ENCODE measurements at places on chromosomes 1 and 21.

DNA sequence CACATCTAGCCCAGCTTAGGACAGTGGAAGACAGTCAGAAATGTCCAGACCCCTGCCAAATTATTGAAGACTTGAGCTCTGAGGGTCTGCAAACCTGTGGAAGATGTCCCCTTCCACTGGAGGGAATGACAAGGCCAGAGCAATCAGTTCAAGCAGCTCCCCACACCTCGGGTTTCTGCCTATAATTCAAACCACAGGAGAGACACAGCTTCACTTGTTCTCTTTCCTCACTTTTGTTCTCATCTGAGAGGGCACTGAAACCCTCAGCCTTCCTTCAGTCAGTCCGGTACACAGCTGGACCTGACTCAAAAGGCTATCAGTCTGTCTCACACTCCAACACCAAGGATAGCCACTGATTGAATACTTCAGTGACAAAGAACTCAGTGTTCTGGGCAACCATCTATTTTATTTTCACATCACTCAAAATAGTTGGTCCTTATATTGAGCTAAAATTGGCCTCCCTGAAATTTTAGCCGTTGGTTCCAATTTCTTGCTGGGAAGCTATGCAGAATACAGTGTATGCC is 70.1 kb downstream of the TENT5C start:
- DNase-seq = no peak

DNA sequence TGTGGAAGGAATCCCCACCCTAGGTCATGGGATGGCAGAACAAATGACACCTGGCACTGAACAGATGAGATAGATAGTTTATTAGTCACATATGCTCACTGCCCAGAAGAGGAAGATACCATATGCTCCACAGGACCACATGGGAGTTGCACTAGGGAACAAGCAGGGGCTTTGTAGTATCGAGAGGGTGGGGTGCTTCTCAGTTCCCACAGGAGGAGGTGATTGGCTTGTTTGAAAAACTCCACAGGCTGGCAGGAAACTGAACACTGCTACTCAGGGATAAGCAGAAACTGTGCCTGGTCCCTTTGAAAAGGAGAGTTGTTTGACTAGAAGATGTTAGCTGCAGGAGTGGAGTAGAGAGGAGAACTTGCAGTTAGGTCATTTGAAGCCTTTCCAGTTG is 31.9 kb upstream of the RXRG start:
- DNase-seq = no peak

- no peak for DNase-seq
Observed at GRCh38 chr1:203778146-203778545, 13.2 kb downstream of the LAX1 start.

- DNase-seq = no peak
Observed at GRCh38 chr1:110390692-110391245, at the start of gene SLC16A4. SLC16A4 (minus strand) TSS chr1:110391026; CDS start chr1:110389323, 1,703 bp downstream.

- DNase-seq = no peak
Observed at GRCh38 chr1:115740811-115741210, 27.7 kb downstream of the CASQ2 start.

DNA sequence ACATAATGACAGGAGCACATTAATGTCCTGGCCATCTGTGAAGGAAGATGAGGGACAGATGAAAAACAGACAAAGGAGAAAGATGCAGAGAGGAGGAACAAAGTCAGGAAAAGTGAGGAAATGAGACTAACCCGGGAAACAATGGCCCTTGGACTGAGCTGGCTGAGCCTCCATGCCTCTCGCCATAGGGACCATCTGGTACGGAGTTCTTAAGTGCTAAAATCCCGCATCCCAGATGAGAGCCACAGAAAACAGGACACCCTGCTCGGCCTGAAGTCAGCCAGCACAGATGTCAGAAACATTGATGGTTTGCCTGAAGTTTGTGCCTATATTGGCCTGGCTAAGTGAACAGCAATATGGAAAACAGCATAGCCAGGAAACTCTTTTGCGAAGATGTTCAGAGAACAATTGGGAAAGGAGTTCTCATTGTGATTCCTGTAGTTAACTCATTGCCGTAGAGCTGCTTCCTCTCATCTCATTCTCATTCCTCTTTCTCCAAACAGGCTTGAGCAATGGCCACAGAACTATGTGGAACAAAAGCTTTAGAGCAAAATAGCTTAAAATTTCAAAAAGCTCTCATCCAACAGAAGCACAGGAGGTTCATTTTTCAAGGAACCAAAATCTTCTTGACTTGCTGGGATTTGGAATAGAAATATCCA is 96.6 kb downstream of the ASTN1 start:
- DNase-seq = no peak

GRCh38 chr1:41641941-41642527 is 157.6 kb upstream of the EDN2 start:
- DNase-seq = no peak

- DNase-seq = no peak
Observed at GRCh38 chr1:244049162-244050013, 1.7 kb upstream of the ZBTB18 start.

GRCh38 chr1:172320733-172321132 is 99.8 kb upstream of the C1orf105 start:
- DNase-seq = no peak

DNA sequence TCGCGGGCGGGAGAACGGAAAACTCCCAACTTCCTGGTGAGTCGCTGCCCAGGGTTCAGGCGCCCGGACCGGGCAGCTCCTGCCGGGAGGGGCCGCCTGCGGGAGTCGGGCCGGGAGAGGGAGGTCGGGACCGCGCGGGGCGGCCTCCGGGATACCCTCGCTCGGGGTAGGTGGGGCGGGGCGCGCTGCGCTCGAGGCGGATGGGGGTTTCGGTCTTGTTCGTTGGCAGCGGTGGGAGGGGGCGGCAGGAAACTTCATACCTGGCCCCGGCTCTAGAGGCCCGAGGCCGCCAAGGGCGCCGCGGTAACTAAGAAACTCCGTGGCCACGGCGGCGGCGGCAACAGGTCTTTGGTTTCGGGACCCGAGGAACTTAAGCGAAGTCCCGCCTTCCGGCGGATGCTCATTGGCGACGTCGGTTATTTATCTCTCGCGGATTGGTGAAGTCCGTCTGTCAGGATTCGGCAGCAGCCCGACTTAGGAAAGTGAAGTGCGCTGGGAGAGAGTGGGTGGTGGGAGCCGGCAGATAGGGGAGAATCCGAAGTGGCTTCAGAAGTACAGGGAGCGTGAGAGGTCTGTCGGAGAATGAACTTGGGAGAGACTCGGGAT is 546 bp downstream of the NEK7 start:
- DNase-seq = peak; percentile 73

DNA sequence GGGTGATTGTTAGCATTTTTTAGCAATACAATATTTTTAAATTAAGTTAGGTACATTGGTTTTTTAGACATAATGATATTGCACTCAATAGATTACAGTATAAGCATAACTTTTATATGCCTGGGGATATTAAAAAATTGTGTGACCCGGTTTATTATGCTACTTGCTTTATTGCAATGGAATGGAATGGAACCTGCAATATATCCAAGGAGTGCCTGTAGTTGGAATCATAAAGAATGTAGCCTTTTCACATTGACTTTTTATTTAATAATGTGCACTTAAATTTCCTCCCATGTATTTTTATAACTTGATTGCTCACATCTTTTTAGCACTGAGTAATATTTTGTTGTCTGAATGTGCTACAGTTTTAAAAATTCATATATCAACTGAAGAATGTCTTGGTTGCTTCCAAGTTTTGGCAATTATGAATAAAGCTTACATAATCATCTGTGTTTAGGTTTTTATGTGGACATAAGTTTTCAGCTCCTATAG is 49.2 kb downstream of the CAMSAP2 start:
- no peak for DNase-seq

- DNase-seq = no peak
Observed at GRCh38 chr21:24832961-24833360, 774.3 kb downstream of the MRPL39 start.

DNA sequence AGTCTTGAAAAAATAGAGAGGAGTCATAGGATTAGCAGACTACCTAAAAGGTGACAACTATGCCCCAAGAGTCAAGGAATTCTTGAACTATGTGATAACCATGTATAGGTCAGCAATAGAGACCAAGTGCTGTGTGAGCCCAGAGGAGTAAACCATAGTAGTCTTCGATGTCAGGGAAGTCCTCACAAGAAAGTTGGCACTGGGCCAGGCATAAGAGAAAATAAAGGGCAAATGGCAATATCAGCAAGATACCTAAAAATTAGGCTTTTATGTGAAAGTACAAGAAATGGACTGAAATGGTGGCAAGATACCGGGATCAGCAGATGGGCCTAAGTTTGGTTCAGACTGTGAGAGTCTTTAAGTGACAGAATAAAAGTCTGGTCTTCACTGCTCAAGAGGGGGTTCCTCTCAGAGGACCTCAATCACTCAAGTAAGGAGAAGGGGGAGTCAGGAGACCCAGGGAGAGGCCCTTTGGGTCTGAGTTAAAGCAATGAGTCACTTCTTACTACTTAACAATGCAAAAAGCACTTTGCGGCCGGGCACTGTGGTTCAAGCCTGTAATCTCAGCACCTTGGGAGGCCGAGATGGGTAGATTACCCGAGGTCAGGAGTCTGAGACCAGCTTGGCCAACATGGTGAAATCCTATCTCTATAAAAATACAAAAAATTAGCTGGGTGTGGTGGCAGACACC is 95.0 kb downstream of the TEX35 start:
- DNase-seq = no peak

DNA sequence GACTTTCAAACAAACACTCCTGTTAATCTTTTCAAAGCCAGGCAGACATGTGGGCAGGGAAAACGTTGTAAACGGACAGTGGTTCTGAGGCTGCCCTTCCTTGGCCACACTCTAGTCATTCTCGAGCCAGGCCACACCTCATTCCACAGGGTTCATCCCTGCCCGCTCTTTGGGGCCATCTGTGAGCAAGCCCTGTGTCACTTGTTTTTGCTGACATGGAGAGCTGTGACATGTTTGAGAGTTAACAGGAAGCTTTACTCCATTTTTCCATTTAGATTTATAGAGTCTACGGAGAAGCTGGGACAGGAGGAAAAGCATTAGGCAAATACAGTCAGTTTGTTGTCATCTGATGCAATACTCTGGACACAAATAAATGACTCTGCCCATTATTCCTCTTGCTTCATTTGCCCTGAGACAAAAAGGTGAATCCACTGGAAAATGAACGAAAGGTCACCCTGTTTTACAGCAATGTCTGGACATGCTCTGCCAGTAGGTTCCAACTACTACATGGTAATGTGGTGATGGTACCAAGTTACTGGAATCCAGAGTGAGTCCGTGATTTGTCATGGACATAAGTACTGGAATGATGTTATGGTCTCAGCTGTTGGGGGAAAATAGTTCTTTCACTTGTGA is 126.9 kb downstream of the CLIC6 start:
- no peak for DNase-seq

DNA sequence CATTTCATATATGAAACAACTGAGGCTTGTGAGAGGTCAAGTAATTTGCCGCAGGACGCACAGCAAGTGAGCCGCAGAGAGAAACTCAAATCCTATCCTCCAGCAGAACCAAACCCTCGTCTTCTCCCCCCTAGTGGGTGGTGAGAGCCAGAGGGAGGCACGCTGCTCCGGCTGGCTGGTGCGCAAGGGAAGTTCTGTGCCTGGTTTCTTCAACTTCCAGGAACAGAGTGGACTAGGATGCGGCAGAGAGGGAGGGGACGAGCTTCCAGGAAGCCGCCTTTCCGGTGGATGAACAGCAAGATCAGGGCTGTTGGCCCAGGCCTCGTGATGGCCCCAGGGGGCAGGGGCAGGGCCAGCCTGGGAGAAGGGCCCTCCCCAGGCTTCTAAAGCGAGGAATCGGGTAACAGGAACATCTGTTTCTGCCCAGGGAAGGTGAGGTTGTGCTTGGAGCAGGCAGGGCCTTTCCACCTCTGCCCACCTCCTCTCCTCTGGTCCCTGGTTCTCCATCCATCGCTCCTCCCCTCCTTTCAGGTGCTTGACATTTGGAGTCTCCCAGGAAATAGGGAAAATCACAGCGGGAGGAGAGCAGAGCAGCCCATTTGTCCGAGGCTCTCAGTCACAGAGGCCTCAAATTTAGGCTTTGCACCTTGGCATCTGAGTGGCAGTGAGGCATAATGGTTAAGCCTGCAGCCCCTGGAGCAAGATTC is 16.8 kb upstream of the PDIK1L start:
- DNase-seq = no peak

- no peak for DNase-seq
Observed at GRCh38 chr1:228265167-228265566, 57.3 kb downstream of the OBSCN start.

DNA sequence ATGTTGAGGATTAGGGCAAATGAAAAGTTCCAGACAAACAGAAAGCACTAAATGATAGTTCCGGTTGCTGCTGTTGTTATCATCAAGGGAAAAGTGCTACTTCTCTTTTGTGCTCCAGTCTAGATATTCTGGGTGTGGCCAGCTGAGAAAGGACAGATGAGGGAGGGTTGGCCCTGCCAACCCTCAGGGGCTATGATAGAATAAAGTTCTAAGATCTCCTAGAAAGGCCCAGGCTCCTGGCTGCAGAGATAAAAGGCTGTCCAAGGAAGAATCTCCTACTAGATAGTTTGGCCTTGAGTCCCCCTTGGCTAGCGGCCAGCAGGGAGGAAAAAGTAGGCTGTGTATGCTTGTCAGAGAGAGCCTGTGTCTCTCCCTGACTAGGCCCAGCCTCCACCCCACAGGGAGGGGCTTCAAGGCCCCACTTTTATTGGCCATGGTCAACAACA is 31.5 kb downstream of the RIMS3 start:
- no peak for DNase-seq

- no peak for DNase-seq
Observed at GRCh38 chr21:24470852-24471251, 1136.4 kb downstream of the MRPL39 start.

- no peak for DNase-seq
Observed at GRCh38 chr1:154735804-154736168, 127.8 kb upstream of the ADAR start.

DNA sequence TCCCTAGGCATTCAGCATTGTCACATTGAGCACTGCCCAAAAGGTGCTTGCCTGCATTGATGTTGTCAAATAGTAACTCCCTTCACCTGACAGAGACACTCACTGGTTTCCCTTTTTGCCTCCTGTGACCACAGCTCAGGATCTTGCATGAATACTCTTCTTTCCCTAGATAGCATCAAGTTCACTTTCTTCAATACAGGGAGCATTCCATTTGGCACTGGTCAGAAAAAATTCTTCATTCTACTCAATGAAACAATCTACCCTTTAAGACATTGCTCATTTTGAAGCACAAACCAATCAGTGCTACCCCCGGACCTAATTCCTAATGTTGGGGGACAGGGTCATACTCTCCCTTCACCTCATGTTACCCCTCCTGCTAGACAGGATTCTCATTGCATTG is 319.0 kb upstream of the SNX7 start:
- DNase-seq = no peak

GRCh38 chr1:64809309-64809708 is 64.4 kb downstream of the RAVER2 start:
- DNase-seq = no peak

GRCh38 chr1:208909011-208909984 is 665.1 kb upstream of the PLXNA2 start:
- DNase-seq = no peak

GRCh38 chr1:226640321-226641136 is 92.0 kb downstream of the STUM start:
- no peak for DNase-seq

DNA sequence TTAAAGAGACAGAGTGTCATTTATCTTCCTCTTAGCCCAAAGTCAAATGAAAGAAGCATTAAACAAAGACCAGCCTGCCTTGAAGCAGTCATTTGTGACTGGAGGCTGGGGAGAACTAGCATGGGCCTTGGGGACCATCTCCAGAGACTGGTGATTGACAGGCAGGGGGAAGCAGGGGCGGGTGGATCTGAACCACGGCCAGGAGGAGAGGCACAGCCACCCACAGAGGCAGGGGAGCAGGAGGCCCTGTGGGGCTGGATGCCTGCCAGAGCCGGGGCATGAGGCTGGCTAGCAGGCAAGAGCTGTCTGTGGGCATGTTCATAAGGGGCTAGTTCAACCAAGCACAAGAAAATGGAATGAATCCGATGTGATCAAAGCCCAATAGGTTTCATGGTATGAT is 73.9 kb downstream of the PLXNA2 start:
- peak; percentile 91 for DNase-seq
